ENCODE measurements at places on chromosomes 4 and X.

- no peak for DNase-seq
Observed at GRCh38 chrX:45758738-45759397, 558.2 kb upstream of the DIPK2B start.

- DNase-seq, result no peak
Observed at GRCh38 chrX:155544881-155545280, 67.9 kb downstream of the TMLHE start.

- no peak for DNase-seq
Observed at GRCh38 chr4:129231945-129232588, 136.1 kb downstream of the C4orf33 start.

DNA sequence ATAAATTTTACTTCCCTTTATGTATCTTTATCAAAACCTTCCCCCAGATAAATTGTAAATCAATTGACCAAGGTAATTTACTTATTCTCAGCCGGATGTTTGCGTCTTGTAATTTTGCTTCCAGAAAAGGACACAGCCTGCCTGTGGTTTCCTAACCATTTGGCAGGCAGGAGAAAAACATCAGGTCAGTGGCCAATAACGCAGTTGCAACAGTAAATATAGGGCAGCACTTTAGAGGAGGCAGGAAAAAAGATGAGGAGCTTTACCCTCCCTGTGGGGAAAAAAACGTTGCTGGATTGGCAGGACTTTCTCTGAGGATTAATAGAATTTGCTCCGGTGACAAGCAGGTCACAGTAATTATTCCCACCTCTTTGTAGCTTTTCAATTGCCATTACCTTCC lies 2618.1 kb downstream of the ARAP2 start:
- DNase-seq, result no peak

GRCh38 chr4:85669992-85670548 lies 195.1 kb downstream of the ARHGAP24 start:
- no peak for DNase-seq

GRCh38 chr4:115687052-115687755 lies 573.8 kb upstream of the NDST4 start:
- DNase-seq, result no peak

DNA sequence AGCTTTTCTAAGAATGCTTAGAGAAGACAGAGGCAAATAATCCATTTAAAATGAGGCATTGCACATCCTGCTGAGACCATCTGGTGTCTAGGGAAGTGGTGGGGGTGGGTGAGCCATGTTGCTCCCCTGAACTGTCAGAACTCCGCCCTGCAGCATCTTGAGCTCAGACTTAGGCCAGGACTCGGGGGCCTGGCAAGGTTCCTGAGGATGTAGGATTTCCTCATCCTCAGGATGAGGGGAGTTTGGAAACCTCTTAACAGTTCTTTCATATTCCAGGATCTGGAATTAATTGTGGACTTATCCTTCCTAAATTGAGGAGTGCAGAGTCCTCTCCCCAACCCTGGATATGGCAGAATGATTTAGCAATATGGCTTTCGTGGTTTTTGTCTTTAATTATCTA lies 6.6 kb downstream of the TLL1 start:
- DNase-seq, result no peak

- DNase-seq, result peak; percentile 36
Observed at GRCh38 chrX:10636337-10636736, 16.0 kb upstream of the MID1 start.

- no peak for DNase-seq
Observed at GRCh38 chrX:27085346-27085745, 377.8 kb downstream of the PPP4R3C start.

DNA sequence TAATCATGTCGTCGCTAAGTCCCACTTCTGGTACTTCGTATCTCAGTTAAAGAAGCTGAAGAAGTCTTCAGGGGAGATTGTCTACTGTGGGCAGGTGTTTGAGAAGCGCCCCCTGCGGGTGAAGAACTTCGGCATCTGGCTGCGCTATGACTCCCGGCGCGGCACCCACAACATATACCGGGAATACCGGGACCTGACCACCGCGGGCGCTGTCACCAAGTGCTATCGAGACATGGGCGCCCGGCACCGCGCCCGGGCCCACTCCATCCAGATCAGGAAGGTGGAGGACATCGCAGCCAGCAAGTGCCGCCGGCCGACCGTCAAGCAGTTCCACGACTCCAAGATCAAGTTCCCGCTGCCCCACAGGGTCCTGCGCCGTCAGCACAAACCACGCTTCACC lies 11.3 kb downstream of the PNCK start:
- DNase-seq, result no peak
